ENCODE measurements at places on chromosomes 2 and 18.

GRCh38 chr2:189115126-189115525, 64.4 kb downstream of the COL5A2 start:
- no peak for DNase-seq

DNA sequence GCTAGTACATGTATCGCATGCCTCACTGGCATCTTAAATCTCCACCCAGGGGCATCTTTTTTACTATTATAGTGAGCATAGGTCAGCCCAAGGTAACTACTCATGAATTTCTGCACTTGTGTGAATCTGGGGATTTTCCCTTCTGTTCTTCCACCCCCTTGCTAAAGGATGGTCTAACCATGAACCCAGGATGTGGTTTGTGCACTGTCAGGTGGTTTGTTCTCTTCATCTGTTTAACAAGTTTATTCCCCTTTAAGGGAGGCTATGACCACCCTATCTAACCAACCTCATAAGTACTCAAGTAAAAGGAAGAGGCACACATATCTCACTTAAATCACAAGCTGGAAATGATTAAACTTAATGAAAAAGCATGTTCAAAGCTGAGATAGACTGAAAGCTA, 243.0 kb downstream of the RPRM start:
- DNase-seq: peak; percentile 4

GRCh38 chr2:172208791-172209325, 106.2 kb upstream of the DLX2 start:
- DNase-seq: no peak

GRCh38 chr2:88180605-88181240, 10.6 kb downstream of the THNSL2 start:
- DNase-seq: no peak

DNA sequence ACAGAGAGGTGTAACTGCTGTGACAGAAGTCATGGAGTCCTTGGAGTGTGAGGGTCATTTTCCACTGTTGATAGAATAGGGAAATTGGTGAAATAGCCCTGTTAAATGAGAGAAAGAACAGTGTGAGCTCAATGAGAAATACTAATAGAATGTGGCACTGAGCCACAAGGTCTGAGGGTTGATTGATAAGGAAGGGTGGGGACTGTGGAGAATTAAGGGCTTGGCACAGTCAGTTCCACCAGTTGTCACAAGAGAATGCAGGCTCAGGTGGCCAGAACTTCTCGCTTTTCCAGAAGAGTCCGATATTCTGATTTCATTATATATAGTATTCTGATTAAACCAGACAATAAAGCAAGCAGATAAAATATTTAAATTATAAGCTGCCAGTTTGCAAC, 9.1 kb upstream of the IL1RN start:
- no peak for DNase-seq

GRCh38 chr2:239540174-239540573, 139.4 kb upstream of the HDAC4 start:
- no peak for DNase-seq

GRCh38 chr2:234444893-234445292, 52.0 kb downstream of the ARL4C start:
- DNase-seq: no peak

- no peak for DNase-seq
Measured at GRCh38 chr2:172092716-172093415, 7.6 kb downstream of the DLX1 start.

- DNase-seq: no peak
Measured at GRCh38 chr2:224359569-224359968, 42.3 kb downstream of the FAM124B start.

GRCh38 chr18:59628995-59629394, 68.2 kb downstream of the CCBE1 start:
- DNase-seq: no peak

GRCh38 chr2:95048825-95049682, 23.5 kb downstream of the MAL start:
- DNase-seq: no peak

DNA sequence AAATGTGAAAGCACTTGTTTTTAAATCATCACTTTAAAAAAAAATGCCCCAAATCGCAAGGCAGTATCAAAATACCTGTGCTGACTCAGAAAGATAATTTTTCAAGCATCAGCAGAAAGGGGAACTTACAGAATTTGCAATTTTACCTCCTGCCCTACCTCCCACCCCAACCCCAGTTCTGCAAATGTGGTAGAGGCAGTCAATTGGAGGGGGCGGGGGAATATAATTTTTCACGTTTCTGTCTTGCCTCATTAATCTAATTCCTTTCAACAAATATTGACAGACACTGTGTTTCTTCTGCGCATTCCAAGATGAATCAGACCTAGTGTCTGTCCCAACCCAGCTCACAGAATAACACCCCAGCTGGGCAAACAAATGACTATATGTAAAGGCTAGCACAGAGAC, 76.8 kb downstream of the ALPK2 start:
- no peak for DNase-seq

DNA sequence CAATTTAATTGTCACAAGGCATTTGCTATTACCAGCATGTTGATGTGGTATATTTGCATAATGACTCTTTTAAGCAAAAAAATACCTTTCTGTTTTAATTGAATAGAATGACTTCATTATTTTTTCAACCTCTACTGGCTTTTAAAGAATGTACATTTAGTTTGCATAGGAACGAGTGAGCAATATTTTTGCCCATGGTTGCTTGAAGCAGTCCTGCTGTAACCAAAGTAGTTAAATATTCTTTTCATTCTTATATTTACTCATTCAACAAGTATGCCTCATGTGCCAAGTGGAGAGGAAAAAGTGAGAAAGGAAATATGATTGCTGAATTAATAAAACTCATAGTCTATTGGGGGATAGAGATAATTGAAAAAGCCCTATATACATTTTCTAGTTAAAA, 184.7 kb downstream of the DSEL start:
- DNase-seq: no peak

DNA sequence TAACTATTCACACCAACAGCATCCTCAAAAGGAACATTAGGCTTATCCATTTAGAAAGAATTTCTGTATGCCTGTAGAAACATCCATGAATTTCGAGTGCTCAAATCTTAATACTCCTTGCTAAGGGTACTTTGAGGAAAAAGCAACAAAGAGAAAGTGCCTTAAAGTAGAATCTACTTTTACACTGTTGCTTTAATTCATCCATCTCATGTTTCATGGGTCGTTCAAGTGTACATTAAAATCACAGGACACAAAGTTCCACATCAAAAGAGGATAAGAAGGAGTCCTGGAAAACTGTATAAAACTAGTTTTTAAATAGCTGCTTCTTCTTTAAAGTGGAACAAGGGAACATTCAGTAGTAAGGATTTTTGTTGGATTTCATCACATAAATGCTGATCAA, 54.5 kb downstream of the LRP1B start:
- DNase-seq: no peak

- no peak for DNase-seq
Measured at GRCh38 chr2:5304640-5305039, 387.5 kb upstream of the SOX11 start.

DNA sequence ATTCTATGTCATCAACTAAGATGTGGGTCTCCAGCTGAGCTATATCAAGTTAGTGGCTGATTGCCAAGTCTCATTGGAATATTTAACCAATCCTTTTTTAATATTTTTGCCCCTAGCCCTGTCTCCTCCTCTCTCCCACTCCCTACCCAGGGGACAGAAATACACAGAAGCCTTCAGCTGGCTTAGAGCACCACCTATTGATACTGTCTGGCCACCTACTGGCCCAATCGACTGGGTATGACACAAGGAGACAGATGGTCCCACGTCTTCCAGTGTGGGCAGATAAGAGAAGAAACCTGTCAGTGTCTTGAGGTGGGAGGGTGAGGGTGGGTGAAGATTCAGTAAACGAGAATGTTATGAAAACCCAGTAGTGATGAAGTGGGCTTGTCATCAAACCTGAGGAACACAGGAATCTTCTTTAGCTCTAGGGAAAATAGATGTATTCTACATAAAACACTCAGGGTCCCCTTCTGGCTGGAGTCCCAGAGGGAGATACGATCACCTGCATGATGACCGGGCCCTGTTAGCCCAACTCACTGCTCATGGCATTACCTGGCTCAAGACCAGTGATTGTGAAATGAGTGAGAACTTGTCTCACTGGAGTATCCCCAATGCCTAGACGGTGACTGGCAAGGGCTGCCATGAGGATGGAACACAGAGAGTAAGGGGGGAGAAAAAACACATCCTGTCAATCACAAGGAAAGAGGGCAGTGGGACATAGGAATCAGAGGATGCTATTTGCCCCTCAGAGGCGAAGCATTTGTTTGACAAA, 26.7 kb downstream of the POLR1A start:
- no peak for DNase-seq
